ENCODE measurements at places on chromosomes 12 and 14.

- DNase-seq = no peak
These were observed 263.1 kb upstream of the CRY1 start for GRCh38 chr12:107356266-107356936.

GRCh38 chr14:91714805-91715204 is 17.1 kb downstream of the CATSPERB start:
- DNase-seq = peak; percentile 41

DNA sequence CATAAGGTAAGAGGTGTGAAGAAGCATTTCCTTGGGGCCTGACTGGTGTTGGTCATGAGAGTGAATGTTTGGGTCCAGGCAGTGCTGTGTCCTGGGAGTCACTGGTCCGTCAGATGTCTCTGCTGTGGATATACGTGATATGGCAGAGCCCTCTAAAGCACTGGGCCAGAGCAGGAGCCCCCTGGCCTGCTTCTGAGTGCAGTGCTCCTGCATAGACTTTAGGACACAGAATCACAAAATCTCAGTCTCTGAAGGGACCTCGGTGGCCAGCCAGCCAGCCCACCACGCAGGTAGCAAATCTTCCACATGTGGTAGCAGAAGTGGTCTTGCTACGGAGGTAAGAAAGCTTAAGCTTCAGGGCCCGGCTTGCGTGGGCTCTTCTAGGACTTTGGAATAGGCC is 18.5 kb upstream of the AQP2 start:
- DNase-seq = no peak

GRCh38 chr14:99026471-99026870 is 245.5 kb downstream of the BCL11B start:
- DNase-seq = peak; percentile 19

GRCh38 chr12:132218915-132219314 is 74.7 kb downstream of the NOC4L start:
- DNase-seq = peak; percentile 49

- no peak for DNase-seq
These were observed 733 bp downstream of the TTC7B start for GRCh38 chr14:90815572-90815821.

- no peak for DNase-seq
These were observed 22.1 kb upstream of the CEP83 start for GRCh38 chr12:94481734-94482133.

DNA sequence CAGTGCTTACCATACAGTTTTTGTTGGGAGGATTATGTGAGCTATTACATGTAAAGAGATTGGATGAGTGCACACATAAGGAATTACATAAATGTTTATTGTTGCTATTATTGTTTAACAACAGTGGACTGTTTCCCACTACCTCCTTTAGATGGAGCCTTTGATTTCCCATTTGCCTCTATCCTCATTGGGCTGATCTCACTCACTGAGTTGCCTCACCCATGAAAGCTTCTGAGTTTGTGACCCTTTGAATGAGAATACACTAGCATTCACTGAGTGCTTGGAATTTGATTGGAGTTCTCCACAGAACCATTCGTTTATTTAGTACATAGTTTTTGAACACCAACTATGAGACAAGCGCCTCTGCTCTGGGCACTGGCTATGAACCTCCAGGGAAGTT is 121.0 kb downstream of the HELB start:
- DNase-seq = no peak

- DNase-seq = peak; percentile 18
These were observed 27.6 kb upstream of the P2RX4 start for GRCh38 chr12:121182222-121182893.

- DNase-seq = peak; percentile 72
These were observed 21.2 kb downstream of the ASB2 start for GRCh38 chr14:93954900-93955849.

GRCh38 chr12:107514887-107515445 is 170.6 kb upstream of the PWP1 start:
- no peak for DNase-seq

DNA sequence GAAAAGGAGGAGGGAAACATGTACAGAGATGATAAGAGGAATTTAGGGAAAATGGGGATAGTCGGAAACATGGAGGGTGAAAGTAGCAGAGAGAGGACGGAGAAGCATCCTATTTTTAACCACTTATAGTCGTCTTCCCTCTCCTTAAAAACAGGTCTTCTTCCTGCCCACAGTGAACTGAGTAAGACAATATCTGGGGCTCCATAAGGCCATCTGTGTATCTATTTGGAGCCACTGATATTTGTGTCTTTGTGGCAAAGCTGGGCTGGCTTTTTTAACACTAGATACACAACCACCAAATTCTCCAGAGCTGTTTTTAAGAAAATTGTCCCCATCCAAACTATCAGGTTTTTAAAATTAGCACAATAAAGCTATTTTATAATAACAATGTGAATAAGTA is 109.5 kb upstream of the RAP1B start:
- DNase-seq = no peak

GRCh38 chr14:22052795-22053194 is 379.2 kb upstream of the OR4E1 start:
- DNase-seq = peak; percentile 41

- DNase-seq = no peak
These were observed 362.8 kb upstream of the TMTC1 start for GRCh38 chr12:30146561-30146960.

DNA sequence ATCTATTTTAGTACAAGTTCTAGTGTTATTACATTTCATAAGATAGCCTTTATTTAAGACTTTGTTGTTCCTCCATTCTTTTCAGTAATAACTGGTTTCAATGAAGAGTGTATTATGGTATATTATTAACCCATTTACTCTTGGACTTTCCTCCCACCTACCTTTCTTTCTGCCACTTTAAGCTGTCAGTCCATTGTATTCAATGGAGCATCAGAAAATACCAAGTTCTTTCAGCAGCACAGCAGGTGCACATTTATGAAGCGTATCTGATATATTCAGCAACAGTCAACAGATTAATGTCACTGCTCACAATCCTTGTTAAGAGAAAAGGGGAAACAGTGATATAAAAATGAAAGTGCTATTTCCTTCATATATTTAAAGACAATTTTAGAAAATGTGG is 660.9 kb downstream of the C12orf50 start:
- no peak for DNase-seq

Measured in activated CD4-positive, alpha-beta memory T cell treated with anti-CD3 and anti-CD28 coated beads for 36 hours (primary cell).